A549 treated with CORT108297 at 1 μM for 4 hours (cell line): ENCODE measurements at places on chromosomes 12 and 14. TPM values are rescaled to one million over a fixed set of nuclear protein-coding genes. Genes with fewer than 3 reads are reported as not detected.

HRK gene
- 0.55 to 0.76 TPM (median 0.72 TPM) in 5 replicates for total RNA-seq

PLCZ1 gene
- not detected in 5 replicates for total RNA-seq

COCH gene
- total RNA-seq, result 21.4 to 26.9 TPM (median 24.2 TPM) in 5 replicates

MYH6 gene
- total RNA-seq, result not detected in 5 replicates
